CD4-positive, alpha-beta memory T cell (primary cell): ENCODE measurements at places on chromosomes 12 and 14. TPM values are rescaled to one million over a fixed set of nuclear protein-coding genes. Genes with fewer than 3 reads are reported as not detected.

CLEC4D gene
- total RNA-seq = not detected

DNA sequence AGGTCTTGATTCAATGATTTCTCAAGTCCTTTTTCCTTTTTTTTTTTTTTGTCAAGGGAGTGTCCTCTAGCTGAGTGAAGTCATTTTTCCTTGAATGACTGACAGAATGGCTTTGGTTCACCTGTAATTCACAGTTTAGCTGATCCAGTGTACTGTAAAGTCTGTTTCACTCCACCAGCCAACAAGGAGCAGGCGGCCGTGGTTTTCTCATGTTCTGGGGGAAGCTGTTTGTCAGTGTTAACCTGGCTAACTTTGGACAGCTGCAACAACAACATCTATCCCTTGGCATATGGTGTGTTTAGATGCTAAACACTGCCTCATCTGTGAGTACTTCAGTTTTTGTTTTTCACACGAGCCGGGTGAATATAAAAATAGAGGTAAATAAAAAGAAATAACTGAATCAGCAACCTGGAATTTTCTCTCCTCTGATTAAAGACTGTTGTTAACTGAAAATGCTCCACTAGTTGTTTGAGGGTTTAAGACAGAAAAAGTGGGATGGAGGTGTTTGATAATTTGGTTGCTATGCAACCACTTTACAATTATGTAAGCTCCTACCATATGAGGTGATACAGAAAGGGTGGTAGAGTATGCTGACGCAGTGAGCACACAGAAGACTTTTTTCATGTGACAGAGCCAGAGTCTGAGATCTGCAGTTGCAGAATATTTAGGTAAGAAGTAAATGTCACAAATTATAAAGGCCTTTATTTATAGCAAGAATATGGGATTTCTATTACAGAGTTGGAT is 50.3 kb upstream of the SLC2A13 start:
- DNase-seq = no peak

- DNase-seq = peak; percentile 67
Observed at GRCh38 chr12:91811481-91812287, 334.0 kb downstream of the BTG1 start.

GRCh38 chr14:106055289-106055688 is 528.9 kb downstream of the TMEM121 start:
- no peak for DNase-seq
